Activated gamma-delta T cell (primary cell): ENCODE measurements at places on chromosomes 6 and 20.

GRCh38 chr6:109222848-109223247 lies 127.5 kb downstream of the CEP57L1 start:
- no peak for DNase-seq

DNA sequence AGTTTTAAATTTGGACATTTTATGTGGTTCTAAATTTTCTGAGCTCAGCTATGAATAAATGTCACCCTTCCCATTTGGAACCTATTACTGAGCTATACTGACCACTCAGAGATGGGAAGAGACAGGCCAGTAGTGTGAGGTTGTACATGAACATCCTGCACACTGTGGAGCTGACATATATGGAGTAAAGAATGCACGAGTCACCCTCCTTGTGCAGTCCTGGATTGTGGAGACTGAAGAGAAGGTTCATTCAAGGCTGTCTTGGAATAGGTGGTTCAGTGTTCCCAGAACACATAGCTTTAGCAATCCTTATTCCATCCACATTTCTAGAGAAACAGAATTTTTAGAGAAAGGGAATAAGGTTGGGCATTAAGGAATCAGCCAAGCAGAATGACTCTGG lies 50.3 kb upstream of the OGFRL1 start:
- DNase-seq: no peak

GRCh38 chr20:3734111-3734843 lies 1.8 kb downstream of the HSPA12B start:
- DNase-seq: no peak

- no peak for DNase-seq
Measured at GRCh38 chr20:42957018-42957703, 232.5 kb downstream of the PTPRT start.
